Mesendoderm (in vitro differentiated cells): ENCODE measurements at places on chromosomes 1 and 21.

DNA sequence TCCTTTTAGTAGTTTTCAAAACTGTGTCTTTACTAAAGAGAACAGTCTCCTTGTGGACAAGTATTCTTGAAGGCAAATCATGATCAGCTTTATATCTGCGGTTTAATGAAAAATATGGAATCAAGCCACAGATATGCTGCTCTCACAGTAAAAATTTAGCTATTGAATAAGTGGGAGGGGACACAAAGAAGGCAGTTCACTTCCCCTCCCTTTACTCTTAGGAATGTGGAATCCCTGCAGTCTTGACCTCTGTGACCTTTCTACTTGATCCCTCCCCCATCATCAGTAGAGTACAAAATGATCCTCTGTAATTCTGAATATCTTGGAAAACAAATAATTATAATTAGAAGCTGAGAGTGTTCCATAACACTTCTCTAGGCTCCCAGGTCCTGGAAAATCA lies 136.7 kb upstream of the HOOK1 start:
- peak; percentile 68 for DNase-seq

GRCh38 chr21:32455548-32455947 lies 43.0 kb downstream of the EVA1C start:
- DNase-seq = no peak

DNA sequence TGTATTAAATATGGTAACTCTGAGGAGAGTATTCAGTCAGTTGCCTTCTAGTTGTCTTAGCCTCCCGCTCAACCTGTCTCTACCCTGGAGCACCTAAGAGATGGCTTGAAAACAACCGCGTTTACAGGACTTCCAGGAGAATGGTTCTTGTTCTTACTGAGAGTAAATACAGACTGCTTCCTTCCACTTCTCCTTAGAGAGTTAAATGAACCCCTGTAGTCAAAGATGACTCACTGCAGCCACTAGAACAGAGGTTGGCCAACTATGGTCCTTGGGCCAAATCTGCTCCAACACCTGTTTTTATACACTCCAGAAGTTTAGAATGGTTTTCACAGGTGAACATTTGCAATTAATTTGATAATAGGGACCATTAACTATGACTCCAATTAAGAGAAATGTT lies 60.1 kb upstream of the ASB17 start:
- DNase-seq = peak; percentile 32

DNA sequence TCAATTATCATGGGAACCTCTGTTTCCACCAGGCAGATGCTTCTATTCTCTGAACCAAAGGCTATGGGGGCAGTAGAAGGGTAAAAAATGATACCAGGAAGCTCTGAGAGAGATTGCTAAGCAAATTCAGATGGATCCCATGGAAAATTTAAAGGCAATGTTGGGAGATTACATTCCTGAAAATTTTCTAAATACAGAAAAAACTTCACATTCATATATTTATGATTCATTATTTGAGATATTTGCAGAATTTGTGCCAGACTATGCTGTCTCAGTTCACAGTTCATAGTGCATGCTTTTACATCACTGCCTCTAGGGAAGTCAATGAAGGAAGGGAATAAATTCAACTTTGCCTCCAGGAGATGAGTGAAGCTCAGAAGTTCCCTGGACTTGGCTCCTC lies 57.5 kb downstream of the KCNT2 start:
- DNase-seq = no peak

- DNase-seq = no peak
Measured at GRCh38 chr1:2982615-2983318, 38.5 kb upstream of the ACTRT2 start.

DNA sequence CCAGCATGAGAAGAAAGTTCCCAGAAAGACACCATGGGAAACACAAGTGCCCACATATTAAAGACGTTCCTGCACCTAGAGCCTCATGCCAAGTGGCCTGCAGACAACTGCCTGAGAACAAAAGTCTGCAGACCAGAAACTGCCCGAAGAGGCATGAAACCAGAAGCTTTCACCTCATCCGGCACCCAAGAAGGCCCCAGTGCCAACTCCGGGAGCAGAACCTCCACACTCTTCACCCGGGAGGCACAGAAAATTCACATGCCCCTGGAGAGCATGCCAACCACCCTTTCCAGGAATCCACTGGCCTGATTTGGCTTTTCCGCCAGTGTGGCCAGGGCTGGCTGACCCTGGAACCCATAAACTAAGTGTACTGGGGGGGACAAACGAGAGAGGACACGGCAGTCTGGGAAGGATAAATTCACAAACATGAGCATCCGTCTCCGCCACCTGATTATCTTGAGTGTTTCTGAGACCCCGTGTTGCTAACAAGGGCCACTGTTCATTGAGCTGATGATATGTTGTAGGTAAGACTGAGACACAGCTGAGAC lies 6.8 kb downstream of the TFF2 start:
- no peak for DNase-seq

- peak; percentile 73 for DNase-seq
Measured at GRCh38 chr1:206925106-206925736, 3.5 kb upstream of the FCMR start.

DNA sequence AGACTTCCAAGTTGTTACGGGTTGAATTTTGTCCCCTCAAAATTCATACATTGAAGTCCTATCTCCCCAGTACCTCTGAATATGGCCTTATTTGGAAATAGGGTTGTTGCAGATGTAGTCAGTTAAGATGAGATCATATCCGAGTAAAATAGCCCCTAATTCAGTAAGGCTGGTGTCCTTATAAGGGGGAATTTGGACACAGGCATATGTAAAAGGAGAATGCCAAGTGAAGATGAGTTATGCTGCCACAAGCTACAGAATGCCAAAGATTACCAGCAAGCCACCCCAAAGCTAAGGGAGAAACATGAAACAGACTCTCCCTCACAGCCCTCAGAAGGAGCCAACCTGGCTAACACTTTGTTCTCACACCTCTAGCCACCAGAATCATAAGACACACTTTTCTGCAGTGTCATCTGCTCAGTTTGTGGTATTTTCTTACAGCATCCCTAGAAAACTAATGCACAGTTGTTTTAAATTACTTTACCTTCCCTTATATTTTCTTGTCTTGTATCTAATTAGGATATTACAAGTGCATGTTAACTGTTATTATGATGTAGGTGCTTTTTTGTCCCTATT lies 43.3 kb upstream of the PRDX6 start:
- no peak for DNase-seq

GRCh38 chr1:206050655-206051235 lies 2.2 kb upstream of the RHEX start:
- no peak for DNase-seq

DNA sequence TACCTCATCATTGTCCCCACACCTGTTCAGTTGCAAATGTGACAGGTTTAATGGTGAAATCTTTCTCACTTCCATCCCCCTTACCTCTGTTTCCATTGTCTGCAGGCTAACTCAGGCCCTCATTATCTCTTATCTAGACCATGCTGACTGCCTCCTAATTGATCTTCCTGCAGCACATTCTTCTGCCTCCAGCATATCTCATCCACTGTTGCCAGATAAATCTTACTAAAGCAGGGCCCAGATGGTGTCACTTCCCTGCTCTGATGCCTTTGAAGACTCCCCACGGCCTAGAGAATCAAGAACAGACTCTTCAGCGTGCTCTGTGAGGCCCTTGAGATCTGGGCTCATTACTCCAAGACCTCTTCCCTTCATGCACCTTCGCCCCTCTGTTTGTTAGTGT lies 230.1 kb downstream of the DUSP10 start:
- DNase-seq = peak; percentile 99

- DNase-seq = no peak
Measured at GRCh38 chr1:39528082-39528481, 36.6 kb downstream of the BMP8A start.

DNA sequence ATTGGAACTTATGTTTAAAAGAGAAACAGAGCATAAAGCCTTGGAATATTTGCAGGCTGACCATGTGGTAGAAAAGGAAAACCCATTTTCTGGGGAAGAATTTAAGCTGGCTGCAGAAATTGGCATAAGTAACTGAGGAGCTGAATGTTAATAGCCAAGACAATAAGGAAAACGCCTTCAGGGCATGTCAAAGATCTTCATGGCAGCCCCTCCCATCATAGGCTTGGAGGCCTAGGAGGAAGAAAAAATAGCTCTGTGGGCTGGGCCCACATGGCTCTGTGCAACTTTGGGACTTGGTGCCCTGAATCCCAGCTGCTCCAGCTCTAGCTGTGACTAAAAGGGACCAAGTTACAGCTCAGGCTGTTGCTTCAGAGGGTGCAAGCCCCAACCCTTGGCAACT lies 51.5 kb downstream of the CTH start:
- peak; percentile 38 for DNase-seq

GRCh38 chr1:21700094-21700493 lies 30.9 kb upstream of the RAP1GAP start:
- DNase-seq = no peak

DNA sequence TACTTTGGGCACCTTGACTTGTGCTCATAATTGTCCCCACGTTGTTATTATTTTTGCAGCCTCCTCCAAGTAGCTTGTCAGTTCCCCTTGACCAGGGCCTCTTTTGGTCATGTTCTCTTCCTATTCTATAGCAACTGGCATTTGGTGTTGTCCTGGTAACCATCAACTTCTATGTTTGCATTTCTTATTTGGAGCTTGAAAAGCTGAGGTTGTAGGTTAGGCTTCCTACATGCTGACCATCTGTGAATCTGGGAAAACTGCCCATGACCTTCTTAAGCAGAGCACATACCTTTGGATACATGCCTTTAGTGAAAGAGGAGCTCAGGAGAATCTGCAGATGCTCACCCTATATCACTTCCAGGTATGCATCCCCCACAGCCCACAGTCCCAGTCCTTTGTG lies 160.8 kb downstream of the HHAT start:
- DNase-seq = no peak

- DNase-seq = no peak
Measured at GRCh38 chr1:61125263-61125662, 42.9 kb downstream of the NFIA start.

DNA sequence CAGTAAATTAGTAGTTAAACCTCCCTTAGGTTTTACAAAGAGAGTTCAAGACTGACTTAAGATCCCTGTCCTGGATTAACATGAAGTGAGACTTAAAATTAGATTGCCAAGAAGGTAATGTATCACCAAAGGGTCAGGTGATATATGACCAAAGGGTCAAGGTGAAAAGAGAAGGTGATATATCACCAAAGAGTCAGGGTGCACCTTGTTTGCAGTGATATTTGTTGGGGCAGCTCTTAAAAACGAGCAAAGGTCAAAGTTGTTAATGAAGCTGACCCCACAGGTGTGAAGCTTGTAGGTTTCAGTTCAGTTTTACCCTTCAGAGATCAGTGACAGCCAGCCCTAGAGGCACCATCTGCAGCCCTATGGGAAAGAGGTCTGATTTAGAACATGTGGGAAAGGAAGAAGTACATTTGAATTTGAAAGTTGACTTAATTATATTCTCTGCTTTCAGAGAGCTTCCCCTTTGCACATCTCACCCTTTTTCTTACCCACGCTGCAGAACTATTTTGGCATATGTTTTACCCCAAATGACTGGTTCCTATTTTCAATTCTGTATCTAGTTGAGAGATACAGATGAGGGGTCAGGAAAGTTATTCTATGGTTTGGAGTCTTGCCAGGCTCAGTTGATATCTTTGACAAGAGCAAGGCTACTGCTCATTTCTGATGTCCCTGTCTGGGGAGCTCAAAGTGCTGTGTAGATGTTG lies 170.8 kb downstream of the S1PR1 start:
- DNase-seq = no peak

DNA sequence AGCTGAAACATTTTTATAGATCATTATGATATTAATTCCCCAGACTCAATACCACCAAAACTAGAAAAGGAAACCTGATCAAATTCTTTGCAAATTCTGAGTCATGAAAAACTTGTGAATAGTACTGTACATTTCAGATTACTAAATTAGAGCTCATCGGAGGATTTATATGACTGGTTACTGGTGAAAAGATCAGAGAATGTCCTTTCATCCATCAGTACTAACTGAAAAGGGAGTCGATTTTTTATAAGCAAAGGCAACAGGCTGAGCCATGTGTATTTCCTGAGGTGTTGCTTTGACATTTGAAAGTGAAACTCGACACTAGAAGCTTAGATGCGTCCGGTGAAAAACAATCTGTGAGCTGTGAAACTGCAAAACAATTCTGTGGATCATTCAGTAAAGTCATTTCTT lies 155.7 kb downstream of the TNFSF18 start:
- DNase-seq = no peak

DNA sequence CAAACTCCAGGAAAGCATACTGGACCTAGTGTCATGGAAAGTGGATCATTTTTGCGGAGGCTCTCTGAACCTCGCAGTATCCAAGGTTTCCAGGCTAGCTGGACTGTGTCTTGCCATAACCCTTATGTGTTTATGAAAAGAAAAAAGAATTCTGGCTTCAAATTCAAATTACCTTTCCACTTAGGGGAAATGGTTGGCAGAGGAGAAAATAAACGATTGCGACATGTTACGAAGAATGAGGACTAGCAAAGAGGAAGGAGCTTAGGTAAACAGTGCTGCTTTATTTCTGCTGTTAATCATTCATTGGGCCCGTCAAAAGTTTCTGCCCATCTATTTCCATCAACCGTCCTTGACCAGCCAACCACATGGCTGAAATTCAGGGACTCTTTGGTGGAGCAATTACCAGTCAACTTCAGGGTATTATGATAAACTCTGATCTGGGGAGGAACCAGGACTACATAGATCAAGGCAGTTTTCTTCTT lies at the start of gene C4BPA:
TSS of gene C4BPA (plus strand) at position 342 of the 482 bp plus-strand sequence. CDS start 8,793 bp downstream, outside the sequence.
- DNase-seq = no peak

- peak; percentile 99 for DNase-seq
Measured at GRCh38 chr1:151130987-151131586, 15.3 kb downstream of the SEMA6C start.

DNA sequence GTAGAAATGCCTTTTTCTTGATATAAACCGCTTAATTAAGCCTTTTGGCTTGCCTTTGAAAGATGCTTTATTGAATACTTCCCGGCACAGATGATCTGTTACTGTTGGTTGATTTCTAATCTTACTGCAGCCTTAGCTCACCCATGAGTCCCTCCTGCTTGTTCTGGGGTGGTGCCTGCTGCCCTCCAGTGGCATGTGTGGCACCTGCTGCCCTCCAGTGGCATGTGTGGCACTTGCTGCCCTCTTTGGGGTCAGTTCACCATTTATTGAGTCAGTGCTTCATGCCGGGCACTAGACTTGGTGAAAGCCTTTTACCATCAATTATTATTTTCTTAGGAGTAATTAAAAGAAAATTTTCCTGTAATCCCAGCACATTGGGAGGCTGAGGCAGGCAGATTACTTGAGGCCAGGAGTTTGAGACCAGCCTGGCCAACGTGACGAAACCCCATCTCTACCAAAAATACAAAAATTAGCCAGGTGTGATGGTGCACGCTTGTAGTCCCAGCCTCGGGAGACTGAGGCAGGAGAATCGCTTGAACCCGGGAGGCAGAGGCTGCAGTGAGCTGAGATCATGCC lies 54.3 kb downstream of the ADARB1 start:
- peak; percentile 70 for DNase-seq

DNA sequence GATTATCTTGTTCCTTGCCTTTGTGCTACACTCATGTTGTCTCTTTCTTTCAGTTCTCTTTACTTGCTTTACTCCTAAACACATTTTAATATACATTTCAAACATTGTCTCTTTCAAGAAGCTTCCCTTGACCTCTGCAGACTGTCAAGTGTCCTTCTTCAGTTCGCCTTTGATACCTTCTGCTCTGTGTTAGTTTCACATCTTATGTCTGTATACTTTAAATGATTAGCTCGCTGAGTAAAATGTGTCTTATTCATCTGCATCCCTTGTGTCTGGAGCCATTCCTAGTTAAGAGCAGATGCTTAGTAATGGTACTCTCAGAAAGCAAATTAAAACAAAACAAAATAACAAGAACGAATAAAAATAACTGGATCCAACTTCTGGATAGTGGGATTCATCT lies 303.3 kb downstream of the S1PR1 start:
- DNase-seq = no peak

- DNase-seq = no peak
Measured at GRCh38 chr1:78255383-78255782, 209.6 kb downstream of the GIPC2 start.
